ENCODE measurements at places on chromosomes 16 and 17.

DNA sequence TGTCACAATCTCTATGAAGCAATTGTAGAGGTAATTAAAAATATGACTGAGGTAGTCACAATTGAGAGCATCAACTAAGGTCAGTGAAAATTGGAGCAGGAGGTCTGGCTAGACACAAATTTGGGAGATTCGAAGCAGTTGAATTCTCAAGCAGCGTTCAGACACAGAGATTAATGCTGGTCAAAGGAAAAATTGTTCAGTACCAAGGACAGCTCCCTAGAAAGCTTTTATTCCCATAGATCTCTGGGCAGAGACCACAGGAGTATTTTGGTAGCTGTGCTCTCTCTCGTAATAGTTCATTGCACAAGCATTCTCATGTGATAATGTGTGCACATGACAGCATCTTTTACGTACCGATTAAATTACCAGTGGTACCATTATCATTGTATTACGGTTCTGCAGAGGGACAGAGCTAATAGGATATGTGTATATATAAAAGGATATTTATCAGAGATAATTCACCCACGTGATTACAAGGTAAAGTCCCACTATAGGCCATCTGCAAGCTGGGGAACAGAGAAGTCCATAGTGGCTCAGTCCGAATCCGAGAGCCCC is 387.5 kb upstream of the HSBP1 start:
- no peak for DNase-seq

- no peak for DNase-seq
Measured at GRCh38 chr17:64546716-64547115, 39.9 kb downstream of the CEP95 start.

DNA sequence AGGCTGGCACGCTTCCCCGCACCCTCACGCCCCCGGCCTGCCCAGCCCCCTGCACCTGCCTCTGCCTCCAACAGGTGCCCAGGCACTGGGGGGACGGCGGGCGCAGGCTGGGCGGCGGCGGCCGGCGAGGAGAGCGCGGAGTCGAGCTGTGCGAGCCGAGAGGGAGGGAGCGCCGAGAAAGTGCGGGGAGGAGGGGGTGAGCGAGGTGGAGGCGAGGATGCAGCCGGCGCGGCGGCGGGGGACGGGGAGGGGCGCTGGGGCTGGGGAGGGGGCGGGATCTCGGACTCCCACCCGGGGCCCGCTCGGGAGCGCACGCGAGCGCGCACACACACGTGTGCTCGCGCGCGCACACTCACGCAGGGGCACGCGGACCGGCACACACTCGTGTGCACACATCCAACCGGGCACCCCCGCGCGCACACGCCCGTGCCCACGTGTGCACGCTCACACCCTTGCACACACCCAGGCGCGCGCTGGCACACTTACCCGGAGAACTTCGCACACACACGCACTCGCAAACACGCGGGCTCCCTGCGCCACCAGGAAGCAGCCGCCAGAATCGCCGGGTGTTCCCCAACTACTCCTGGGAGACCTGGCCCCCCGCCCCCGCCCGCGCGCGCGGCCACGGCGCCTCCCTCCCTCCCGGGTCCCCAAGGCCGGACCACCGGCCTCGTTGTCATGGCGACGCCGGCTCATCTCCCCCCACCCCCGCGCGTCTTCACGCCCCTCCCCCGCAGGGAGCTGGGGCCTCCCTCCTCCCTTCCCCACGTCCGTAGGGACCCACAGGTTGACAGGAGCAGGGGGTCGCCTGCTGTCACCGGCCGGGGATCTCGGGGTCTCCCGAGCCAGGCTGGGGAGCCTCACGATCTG is at the start of gene DOC2A:
DOC2A (minus strand) TSS at position 184 of the 870 bp plus-strand sequence. CDS start 805 bp downstream, outside the sequence.
- DNase-seq: no peak

GRCh38 chr16:1150511-1150982 is 2.4 kb upstream of the CACNA1H start:
- no peak for DNase-seq

- DNase-seq: no peak
Measured at GRCh38 chr17:44983563-44983962, 15.5 kb upstream of the C1QL1 start.

- no peak for DNase-seq
Measured at GRCh38 chr17:19372439-19372838, 5.9 kb upstream of the MAPK7 start.

DNA sequence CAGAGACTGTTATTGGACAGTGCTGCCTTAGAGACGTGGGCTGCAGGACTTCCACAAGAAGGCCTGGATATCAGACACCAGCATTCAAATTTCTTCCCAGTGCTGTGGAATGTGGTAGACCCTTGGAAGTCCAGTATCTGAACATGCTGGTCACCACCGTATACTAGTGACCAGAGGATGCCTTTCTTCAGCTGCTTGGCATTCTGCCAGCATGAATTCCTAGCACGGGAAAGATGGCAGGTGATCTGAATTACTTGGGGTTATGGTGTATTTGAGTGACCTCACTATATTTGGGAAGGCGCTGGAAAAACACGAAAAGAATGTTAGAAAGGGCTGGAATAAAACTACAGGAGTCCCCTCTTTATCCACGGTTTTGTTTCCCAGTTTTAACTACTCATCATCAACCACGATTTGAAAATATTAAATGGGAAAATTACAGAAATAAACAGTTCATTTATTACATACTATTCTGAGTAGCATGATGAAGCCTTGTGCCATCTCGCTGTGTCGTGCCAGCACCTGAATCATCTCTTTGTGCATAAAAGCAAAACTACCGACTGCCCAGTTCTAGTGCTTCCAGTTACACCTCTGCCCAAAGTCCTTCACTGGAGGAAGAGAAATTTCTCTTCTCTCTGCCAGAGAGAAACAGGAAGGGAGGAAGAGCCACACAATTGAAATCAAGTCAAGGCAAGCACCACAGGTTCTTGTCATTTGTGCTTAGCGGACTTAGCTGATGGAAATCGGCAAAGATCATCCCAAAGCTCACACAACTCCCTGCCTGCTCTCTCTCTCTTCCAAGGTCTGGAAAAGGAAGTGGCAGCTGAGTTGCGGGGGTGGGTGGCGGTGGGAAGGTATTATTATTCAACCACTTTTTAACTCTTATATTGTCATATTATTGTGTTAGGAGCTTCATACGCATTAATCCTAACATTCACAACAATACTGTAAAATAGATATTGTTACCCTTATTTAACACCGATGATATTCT is 1.4 kb upstream of the CHST4 start:
- DNase-seq: no peak

- DNase-seq: no peak
Measured at GRCh38 chr17:53106886-53107285, 715.8 kb upstream of the KIF2B start.

DNA sequence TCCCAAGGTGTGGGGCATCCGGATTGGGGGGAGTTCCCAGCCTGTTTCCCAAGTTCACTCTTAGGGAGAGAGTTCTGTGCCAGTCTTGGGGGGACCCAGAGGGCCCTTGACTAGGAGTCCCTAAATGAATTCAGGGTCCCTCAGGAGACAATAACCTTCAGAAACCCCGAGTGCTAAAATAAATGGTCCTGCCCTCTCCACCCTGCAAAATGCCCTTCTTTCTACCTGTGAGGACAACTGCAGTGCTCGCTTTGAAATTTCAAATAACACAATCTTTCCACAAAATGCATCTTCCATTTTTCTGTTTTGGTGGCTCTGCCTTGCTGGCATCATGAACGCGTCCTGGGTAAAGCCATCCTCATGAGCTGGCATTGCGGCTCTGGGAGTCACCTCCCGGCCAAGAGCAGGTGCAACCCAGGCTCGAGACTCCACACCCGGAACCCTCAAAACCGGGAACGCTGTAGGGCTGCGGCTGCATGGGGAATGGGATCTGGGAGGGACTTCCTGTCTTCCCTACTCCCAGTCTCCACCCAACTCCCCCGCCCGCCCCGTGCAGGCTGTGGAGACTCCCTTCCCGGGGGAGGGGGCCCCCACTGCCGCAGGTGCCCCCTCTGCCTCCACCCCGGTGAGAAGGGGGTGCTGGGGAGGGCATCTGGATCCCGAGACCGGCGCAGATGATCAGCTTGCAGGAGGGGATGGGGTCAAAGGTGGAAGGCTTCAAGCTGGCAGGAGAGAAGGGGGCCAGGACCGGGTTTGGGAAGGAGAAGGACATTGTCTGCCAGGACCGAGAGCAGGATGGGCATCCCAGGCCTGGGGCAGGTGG is at the start of gene ZNF205:
ZNF205 (plus strand) TSS at position 529 of the 823 bp plus-strand sequence. CDS start 845 bp downstream, outside the sequence.
- no peak for DNase-seq

DNA sequence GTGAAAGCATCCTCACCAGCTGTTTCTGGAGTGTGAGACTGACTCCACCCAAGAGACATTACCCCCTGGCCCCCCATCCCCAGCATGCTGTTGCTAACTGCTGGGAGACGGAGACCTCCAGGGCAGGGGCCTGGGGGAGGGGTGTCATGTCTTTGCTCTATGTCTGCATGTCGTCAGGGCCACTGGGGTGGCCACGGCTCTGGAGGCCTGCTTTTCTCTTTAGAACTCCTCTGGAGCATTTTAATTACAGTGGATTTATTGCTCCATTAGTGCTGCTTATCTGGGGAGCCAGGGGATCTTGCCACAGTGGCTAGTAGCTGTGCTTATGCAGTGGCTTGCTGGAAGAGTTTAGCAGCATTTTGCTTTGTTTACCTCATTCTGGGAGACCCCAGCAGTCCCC is 32.3 kb downstream of the CLEC16A start:
- no peak for DNase-seq

DNA sequence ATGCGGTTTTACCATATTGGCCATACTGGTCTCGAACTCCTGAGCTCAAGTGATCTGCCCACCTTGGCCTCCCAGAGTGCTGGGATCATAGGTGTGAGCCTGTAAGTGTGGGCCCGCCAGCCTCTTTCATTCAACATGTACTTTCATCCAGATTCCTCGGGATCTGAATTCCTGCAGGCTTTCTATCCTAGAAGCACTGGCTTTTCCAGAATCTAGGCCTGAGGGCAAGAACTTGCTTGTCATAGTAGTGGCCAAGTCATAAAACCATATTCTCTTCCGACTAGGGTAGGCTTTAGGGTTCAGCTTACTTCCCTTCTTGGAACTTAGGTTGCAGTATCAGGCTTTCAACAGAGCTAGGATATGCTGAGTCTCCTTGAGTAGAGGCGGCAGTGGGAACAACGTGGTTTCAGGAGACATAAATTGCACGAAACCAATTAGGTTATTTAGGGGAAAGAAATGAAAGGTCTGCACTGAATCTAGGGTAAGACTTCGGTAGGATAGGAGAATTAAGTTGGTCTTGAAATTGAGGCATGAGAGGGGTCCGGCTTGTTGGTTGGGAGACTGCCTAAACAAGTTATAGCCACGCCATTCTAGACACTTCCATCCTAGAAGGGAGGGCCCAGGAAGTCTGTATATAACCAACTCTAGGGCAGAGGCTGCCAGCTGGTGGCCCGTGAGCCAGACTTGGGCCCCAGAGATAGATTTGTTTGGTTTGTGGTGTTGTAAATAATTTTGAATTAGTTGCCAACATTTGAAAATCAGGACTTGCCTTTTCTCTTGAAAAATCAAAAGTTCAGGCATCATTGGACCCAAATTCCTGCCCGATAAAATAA is 15.6 kb downstream of the SLC7A6 start:
- DNase-seq: no peak

- DNase-seq: no peak
Measured at GRCh38 chr16:8717892-8718415, 43.5 kb downstream of the ABAT start.

- no peak for DNase-seq
Measured at GRCh38 chr17:2750721-2751120, 1.3 kb upstream of the CCDC92B start.

- no peak for DNase-seq
Measured at GRCh38 chr17:56451629-56452028, 141.9 kb upstream of the NOG start.
